ENCODE measurements at places on chromosomes 16 and 17. TPM values are rescaled to one million over a fixed set of nuclear protein-coding genes. Genes with fewer than 3 reads are reported as not detected.

DHRS13 gene
- 3.3 TPM for total RNA-seq

MYH11 gene
- total RNA-seq = 0.03 TPM

TEKT1 gene
- not detected for total RNA-seq

MT1A gene
- not detected for total RNA-seq

KRTAP9-2 gene
- total RNA-seq = not detected

ENPP7 gene
- total RNA-seq = not detected

NEK8 gene
- total RNA-seq = 5.5 TPM

CA7 gene
- 3.4 TPM for total RNA-seq

SEZ6L2 gene
- 6.4 TPM for total RNA-seq

DNA sequence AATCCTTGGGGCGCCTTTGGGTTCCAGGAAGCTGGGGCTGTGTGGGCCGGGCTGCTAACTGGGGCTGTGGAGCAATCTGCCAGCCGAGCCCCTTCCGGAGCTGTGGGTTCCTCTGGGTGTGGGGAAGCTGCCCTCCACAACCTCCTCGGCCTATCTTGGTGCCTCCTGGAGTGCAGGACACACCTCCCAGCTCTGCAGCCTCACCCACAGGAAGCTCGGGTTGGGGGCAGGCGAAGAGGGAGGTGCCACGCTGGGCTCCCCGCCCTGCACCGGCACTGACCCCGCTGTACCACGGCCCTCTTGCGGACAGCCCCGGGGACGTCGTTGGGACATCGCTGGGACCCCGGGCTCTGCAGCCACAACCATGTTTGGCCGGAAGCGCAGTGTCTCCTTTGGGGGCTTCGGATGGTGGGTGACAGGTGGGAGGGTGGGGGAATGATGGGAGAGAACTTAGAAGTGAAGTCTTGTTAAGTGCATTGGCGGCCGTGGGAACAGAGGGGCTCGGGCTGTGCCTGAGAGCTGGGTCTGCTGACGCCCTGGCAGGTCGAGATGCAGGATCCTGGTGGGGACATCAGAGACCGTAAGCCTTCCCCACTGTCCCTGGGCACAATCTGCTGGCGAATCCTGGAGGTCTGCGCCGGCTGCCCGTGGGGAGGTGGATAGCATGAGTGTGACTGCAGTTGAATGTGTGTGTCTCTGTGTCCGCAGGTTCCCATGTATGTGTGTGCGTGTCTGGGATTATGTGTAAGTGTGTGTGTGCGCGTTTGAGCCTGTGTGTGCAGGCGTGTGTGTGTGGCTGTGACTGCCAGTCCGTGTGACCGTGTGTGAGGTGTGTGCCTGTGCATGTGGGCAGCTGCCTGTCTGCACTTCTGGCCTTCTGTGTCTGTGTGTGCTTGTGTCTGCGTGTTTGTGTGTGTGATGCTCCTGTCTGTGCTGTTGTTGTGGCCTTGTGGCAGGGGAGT is at the start of gene RAP1GAP2:
TSS of gene RAP1GAP2 (plus strand) at position 275 of the 962 bp plus-strand sequence. CDS start at position 365, 90 bp downstream.
- no peak for DNase-seq

- DNase-seq = no peak
Measured at GRCh38 chr17:34755371-34755770, 176.0 kb downstream of the TMEM132E start.

GRCh38 chr17:56737421-56738161 is 96.1 kb downstream of the C17orf67 start:
- DNase-seq = no peak

GRCh38 chr16:11256661-11257130 is 692 bp upstream of the SOCS1 start:
- DNase-seq = peak; percentile 85

- no peak for DNase-seq
Measured at GRCh38 chr16:330741-331140, 21.8 kb downstream of the AXIN1 start.

DNA sequence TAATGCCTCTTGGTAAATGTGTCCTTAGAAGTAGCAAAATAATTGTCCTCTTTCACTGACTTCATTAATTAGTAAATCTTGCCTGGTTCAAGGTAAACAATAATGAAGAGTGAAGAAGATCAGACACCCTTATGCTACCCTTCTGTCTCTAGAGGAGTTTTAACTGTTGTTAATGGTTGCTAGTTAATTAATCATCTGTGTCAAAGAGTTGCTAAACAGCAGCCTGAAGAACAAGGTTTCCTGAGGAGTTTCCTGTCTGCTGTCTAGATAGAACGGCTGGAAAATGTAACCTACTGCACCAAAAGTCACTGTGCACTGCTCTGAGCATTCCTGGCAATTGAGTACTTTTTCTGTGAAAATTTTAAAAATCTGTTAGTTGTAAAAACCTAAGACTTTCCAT is 131.3 kb downstream of the NLK start:
- DNase-seq = no peak

GRCh38 chr16:88435437-88436355 is 17.4 kb upstream of the ZFPM1 start:
- no peak for DNase-seq

DNA sequence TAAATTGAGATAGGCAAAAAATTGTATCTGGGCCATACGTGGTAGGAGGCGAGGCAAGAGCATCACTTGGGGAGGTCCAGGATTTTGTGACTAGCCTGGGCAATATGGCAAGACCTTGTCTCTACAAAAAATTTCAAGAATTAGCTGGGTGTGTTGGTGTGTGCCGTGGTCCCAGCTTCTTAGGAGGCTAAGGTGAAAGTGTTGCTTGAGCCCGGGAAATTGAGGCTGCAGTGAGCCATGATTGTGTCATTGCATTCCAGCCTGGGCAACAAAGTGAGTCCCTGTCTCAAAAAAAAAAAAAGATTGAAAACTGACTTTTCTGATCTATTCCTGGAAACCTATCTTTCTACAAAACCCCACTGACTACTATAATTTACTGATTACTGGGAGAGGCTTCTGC is 26.7 kb downstream of the CDK12 start:
- no peak for DNase-seq

GRCh38 chr17:52823155-52823554 is 664.6 kb upstream of the CA10 start:
- no peak for DNase-seq

- DNase-seq = peak; percentile 40
Measured at GRCh38 chr17:65049085-65049756, 7.3 kb downstream of the GNA13 start.

GRCh38 chr17:80221351-80222105 is 1.3 kb downstream of the SLC26A11 start:
- no peak for DNase-seq

GRCh38 chr17:27810902-27811557 is 10.7 kb upstream of the NOS2 start:
- no peak for DNase-seq

GRCh38 chr16:4360538-4361021 is 9.5 kb upstream of the PAM16 start:
- no peak for DNase-seq

DNA sequence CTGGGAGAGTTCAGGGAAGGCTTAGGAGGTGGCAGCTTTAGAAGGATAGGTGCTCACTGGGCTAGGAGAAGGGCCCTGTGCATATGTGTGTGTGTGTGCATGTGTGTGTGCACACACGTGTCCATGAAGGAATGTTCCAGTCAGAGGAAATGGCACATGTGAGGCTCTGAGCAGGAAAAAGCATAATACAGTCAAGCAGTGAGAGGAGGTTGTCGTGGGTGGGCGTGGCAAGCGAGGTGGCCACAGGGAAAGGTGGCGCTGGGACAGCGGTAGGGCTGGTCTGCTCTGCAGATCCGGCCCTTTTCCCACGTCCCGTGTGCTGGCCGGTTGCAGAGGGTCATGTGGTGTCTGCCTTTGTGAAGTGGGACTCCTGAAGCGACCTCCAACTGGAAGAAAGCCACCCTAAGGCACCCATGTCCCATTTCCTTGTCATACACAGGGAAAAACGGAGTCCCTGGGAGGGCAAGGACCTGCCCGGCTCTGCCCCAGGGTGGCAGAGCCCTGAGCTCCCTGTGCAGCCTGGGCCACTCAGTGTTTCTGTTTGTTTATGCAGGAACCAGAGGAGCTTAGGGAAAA is 40.1 kb downstream of the NT5M start:
- no peak for DNase-seq

DNA sequence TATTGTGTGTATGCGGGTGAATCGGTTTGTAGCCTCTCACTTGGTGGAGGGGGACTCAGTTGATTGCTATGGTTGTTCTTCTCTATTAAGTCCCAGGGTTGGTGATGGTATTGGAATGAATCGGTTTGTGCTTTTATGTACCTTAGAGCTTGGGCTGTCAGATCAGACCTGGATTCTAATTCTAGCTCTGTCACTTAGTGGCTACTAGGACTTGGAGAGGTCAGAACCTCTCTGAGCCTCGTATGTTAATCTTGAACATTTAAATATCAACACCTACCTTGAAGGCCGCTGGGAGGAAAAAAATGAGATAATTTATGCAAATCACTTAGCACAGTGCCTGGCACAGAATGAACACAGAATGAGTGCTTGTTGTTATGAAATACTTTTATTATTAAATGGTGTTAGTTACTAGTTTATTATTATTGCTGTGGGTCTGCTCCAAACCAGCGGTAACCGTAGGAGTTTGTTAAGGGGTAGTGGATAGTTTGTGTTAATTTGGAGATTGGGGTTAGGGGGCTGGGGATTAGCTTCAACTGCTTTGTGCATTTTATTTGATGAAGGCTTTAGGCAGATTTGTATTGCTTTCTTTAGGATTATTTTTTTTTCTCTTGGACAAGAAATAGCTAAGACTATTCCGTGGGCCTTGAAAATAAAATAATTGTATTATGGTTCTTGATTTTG is 3.5 kb downstream of the KDM6B start:
- DNase-seq = no peak

DNA sequence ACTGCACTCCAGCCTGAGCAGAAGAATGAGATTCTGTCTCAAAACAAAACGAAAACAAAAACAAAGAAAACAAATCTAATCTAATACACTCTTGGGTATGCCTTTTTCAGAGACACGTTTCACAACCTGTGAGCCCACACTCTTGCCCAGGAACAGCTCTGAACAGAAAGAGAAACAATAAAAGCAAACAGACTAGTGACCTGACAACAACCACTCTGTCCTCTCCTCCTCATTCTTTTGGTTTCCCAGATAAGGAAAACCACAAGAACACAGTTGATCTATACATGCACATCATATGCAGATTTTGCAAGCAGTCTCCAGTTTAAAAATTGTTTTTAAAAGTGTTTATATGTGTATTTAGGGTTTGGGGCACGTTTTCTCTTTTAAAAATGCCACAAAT is 1.3 kb downstream of the MKS1 start:
- no peak for DNase-seq

- no peak for DNase-seq
Measured at GRCh38 chr16:87620201-87620495, 17.8 kb downstream of the JPH3 start.

DNA sequence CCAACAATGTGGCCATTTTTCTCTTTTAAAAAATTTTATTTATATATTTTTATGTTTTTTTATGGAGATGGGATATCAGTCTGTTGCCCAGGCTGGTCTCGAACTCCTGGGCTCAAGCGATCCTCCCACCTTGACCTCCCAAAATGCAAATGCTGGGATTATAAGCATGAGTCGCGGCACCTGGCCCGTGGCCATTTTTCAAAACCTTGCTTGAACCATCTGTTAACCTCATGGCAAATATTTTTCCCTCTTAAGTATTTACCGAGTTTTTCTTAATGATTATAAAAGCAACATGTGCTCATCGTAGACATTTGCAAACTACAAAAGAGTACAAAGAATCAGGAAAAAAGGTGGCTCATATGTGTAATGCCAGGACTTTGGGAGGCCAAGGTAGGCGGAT is 127.6 kb downstream of the ABCC6 start:
- DNase-seq = no peak

DNA sequence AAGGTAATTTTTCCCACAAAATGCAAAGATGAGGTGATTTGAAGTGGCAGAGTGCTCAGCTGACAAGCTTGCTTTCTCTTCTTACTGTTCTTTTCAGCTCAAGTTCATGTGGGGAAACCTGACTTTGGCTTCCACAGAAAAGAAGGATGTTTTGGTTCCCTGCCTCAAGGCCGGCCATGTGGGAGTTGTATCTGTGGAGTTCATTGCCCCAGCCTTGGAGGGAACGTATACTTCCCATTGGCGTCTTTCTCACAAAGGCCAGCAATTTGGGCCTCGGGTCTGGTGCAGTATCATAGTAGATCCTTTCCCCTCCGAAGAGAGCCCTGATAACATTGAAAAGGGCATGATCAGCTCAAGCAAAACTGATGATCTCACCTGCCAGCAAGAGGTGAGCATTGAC is 18.4 kb upstream of the TMEM106A start:
- no peak for DNase-seq

DNA sequence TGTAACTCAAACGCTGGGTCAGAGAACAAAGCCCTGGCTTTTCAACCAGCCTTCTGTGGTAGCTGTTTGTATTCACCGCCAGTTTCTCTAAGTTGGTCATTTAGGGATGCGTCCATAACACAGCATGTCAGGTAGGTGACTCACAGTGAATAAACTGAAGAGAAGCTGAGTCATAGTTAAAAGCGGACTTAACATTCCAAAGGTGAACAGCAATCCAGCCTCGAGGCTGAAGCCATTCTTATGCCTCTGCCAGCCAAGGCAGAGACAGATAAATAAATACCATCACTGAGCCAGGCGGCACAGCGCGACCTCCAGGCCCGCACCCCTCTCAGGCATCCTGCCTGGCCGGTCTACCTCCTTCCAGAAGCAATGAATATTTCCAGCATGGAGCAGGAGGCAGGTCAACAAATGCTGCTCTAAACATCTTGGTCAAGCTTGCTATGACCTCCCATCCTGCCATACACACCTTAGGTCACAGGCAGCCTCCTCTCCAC is 12.4 kb upstream of the CACNG4 start:
- peak; percentile 92 for DNase-seq

GRCh38 chr17:74529243-74529642 is 2.0 kb downstream of the CD300LB start:
- no peak for DNase-seq

DNA sequence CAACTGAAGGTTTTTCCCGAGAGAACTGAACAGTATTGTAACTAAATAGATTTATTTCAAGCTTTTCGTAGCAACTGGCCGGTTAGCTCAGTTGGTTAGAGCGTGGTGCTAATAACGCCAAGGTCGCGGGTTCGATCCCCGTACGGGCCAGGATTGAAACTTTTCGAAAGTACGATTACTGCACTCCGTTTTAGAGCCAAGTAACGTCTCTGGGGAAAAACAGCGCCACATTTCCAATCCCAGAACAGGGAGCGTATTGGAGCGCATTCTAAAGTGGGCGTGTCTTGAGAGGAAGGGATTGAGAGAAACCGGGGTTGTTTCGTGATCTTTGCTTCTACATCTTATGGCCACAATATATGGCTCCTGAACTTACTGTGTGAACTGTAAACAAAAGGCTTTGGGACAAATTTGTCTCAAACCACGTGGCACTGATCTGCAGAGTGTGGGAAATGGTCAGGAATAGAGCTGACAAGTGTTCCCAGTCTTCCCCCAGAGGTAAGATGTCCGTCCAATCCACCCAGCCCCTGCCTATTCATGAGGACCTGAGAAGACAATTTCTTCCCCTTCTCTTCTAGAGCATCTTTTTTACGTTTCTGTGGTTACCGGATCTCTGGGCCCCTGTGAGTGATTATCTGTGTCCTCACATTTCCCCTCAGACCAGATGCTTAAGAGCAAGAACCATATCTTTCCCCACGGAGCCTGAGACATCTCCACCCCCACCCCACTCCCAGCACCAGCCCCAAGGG is 2.3 kb downstream of the BORCS6 start:
- DNase-seq = peak; percentile 99

GRCh38 chr17:77867308-77867781 is 91.2 kb upstream of the TNRC6C start:
- DNase-seq = peak; percentile 50

GRCh38 chr17:33522623-33523022 is 229.5 kb upstream of the ASIC2 start:
- no peak for DNase-seq

- peak; percentile 68 for DNase-seq
Measured at GRCh38 chr17:81831957-81832607, 1.0 kb downstream of the MCRIP1 start.
